ENCODE measurements at places on chromosomes 1 and 21. TPM values are rescaled to one million over a fixed set of nuclear protein-coding genes. Genes with fewer than 3 reads are reported as not detected.

DNA sequence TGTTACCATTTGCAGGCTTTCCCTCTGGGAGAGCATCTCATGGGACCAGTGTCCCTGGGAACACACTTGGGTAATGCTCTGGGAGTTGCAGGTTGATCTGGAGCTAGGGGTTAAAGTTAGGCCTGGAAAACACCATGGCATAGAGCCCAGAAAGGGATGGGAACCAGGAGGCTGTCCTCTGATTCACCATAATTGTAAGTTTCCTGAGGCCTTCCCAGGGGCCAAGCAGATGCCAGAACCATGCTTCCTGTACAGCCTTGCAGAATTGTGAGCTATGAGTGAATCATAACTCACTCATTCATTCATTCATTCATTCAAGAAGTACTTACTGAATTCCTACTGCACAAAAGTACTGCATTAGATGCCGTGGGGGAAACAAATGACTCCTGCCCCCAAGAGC, 50.0 kb downstream of the LACTBL1 start:
- DNase-seq, result no peak

DNA sequence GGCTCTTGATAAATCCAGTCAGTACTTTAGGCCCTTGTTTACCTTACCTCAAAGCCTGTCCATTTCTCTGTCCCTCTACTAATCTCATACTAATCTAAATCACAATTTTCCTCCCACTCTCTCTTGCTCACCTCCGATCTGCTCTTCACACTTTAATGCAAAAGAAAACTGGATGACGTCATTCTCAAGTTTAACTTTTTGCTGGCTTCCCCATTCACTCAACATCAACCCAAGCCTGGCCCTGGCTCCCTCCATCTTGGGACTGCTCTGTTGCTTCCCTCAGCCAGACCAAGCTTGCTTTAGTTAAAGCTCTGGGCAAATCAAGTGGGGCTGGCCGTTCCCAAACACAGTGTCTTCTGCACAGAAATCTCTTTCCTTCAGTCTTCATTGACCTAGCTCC, 29.7 kb downstream of the COA6 start:
- DNase-seq, result no peak

GRCh38 chr21:40445349-40445921, 401.5 kb downstream of the DSCAM start:
- no peak for DNase-seq

NGF gene
- total RNA-seq, result 5.7 TPM

PADI6 gene
- not detected for total RNA-seq

RGS7 gene
- total RNA-seq, result not detected
